ENCODE measurements at places on chromosomes 1 and 21.

DNA sequence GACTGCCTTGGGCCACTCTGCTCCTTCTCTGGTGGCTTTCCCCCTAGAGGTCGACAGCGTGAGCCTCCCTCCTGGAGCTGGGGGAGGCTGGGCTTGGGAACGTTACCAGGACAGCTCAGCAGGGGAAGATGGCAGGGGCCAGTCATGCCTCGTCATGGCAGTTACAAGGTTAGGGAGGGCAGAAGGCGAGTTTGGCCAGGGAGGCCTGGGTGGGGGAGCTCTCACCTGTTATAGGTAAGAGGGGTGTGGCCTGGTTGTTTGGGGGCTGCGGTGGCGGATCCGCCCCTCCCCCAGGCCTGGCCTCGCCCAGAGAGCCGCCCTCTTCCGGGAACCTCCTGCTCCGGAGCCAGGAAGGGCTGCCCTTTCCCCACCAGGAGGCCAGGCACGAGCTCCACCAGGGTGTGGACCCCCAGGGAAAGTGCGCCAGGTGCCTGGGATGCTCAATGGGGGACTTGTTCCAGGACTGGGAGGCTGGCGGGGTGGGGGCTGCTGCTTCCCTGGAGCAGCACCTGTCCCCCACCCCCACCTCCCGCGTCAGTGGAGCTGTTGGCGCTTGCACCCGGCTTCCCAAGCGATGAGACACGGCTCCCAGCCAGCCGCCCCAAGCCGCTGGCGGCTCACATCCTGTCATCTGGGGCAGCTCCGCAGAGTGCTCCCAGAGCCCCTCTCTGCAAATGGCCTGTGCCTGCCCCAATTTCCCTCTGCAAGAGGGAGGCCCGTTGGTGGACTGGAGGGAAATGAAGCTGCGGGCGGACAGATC is 23.6 kb upstream of the PKP1 start:
- no peak for DNase-seq

GRCh38 chr1:55418208-55419000 is 203.2 kb upstream of the USP24 start:
- no peak for DNase-seq

- DNase-seq: no peak
Measured at GRCh38 chr1:74504933-74505512, 7.4 kb downstream of the LRRC53 start.

- DNase-seq: peak; percentile 40
Measured at GRCh38 chr1:28926629-28927265, 12.4 kb downstream of the EPB41 start.

DNA sequence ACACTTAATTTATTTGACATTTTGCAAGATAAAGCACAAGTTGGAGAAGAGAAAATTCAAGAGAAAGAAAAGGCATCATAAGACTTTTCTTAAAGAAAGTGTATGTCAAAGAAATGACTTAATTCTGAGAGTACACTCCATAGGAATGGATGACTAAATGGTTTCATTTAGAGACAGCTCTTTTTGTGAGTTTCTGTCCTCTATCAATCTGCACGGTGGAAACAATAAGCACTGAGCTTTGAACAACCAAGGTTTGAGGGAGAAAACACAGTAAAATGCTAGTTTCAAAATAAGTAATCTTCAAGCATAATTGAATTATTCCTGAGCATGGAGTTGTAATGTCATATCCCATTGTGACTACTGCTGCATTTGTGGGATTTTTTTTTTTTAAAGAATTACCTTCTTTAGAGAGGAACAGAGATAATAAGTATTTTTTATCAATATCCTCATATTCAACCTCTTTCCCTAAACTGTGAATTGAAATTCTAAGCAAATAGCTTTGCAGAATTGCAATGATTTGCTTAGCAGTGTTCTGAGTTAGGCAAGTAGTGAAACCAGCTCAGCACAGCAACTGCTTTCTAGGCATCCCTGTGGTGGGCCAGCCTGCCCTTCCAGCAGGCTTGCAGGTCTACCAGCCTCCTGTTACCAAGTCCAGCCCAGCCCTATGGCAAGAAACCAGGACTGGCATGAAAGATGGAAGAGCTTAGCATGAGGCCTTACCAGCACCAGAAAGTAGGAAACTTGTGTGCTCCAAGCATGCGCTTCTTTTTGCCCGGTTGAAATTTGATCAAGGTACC is 38.2 kb downstream of the KCNJ6 start:
- no peak for DNase-seq

DNA sequence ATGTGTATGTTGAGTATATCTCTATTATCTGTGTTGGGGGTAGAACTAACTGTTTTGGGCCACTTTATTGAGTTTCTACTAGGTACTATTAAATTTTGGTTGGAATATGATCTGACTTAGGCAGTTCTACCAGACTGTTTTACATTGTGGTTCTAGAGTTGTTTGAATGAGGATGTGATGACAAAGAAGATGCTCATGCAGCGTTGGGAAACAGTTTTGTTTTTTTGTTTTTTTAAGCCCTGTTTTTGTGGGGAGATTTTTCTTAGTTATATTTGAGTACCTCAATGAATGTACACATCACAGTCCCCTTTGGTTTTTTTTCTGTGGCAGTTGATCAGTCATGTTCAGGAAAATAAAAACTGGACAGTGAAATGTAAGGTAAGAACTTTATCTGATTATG is 40.1 kb downstream of the TMED5 start:
- no peak for DNase-seq

GRCh38 chr1:112636597-112637253 is 17.1 kb downstream of the CAPZA1 start:
- DNase-seq: no peak

GRCh38 chr1:167922611-167923074 is 8.7 kb upstream of the ADCY10 start:
- no peak for DNase-seq

- DNase-seq: no peak
Measured at GRCh38 chr1:168223681-168224540, 1.9 kb upstream of the SFT2D2 start.

DNA sequence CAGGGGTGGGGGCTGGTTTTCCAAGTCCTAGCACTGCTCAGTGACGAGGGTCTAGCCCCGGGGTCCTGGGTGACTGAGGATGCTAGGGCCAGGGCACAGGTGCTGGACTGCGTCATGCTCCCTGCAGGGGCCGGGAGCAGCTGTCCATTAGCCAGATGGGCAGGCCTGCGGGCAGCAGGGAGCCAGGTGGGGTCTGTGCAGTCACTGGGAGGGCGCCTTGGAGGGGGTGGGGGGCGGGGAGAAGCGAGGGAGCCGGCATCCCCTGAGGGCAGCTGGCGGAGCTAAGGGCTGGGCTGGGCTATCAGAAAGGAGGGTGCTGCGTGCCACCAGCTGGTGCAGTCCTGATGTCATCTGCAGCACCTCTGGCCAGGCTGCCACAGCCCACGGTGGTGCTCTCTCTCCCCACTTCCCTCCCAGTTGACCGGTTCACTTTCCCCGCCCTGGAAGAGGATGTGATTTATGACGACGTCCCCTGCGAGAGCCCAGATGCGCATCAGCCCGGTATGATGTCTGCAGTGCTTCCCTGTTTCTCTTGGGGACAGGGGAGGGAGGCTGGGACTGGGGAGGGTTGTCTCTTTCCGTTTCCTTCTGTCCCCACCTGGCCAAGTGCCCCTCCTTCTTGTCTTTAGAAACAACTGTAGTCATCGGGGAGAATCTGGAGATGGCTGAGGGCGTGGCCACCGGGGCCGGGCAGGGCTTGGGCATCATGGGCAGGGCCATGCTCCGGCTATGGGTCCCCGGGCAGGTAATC is 63.8 kb downstream of the ARHGEF10L start:
- no peak for DNase-seq

Data from GM18507 (cell line).